NCI-H1092 (cell line): ENCODE measurements at places on chromosomes 2 and 18.

- peak; percentile 18 for DNase-seq
Observed at GRCh38 chr2:225355788-225356187, 43.7 kb upstream of the NYAP2 start.

DNA sequence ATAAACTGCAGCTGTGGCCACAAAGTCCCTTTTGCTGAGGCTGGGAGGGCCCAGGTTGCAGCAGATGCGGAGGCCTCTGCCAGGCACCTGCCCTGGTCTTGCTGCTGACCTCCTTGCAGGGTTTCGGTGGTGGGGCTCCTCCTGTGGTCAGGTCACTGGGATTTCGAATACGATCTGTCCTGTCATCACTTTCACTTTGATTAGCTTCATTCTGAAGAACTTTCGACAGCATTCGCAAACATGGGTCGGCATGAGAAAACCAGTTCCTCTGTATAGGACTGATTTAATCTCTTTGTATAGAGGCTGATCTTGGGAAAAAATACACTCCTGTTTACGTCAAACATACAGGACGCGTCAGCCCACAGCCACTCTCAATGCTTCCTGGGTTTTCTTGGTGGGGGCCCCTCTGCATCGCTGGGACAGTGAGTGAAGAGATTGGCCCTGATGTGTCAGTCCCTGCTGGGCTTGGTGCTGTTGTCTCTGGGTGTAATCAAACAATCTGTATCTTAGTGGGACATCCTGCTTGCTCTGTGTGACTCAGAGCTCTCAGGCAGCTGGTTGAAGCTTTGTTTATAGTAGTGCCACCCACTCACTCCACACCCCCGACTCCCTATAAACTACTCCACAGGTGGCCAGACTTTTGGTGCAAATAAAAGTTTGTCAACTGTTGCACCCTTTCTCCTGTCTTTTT is 209.4 kb upstream of the CXCR4 start:
- no peak for DNase-seq

DNA sequence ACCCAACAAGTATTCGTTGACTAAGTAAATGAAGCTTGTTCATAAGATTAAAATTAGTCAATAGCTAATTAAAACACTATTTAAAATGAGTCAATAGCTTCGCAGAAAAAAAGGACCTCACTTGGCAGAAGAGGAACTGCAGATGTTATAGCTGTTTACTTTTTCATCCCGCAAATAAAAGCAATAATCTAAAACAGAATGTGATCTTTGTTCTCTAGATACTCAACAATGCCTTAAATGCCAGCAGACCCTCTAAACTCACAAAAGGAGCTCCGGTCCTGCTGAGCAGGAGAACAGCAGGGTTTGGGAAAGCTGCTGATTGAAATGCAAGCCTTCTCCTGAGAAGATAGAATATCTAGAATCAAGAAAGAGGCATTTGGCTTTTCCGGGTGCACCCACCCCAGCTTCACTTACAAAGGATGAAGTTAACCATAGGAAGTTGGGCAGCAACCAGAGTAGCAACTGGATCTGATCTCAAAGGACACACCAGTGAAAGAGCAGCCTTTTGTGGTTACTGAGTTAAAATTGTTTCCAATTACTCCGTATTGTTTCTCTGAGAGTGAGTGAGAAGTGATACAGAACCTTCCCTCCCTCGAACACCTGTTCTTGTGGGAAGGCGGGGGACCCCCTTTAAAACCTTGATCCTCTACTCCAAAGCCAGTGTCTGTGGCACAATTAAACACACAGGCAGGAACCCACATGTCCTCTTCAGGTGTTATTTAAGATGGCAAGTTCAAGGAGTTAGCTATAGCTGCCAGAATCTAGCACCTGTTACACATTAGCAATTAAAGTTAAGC is 6.8 kb downstream of the CCBE1 start:
- DNase-seq = no peak

GRCh38 chr2:55415300-55415699 is 4.4 kb downstream of the CCDC88A start:
- no peak for DNase-seq

DNA sequence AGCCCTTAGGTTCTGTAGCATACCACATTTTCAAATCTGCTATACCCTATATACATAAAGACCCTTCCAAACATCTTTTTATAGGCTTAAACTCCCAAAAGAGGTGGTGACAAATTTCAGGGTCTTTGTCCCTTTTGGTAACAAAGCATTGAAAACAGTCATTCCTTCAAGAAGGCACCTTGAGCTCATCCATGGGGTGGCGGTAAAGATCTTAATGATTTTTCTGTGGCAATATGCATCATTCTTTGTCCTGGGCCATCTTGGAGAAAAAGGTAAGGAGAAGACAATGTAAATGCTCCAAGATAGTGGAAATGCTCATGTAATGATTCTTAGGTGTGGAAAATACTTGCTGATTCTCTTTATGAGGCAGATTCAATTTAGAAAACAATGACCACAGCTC is 890.5 kb downstream of the CNTNAP5 start:
- DNase-seq = no peak

GRCh38 chr2:161134547-161135518 is 25.4 kb upstream of the TANK start:
- peak; percentile 21 for DNase-seq

GRCh38 chr2:217851191-217852020 is 151.4 kb downstream of the TNS1 start:
- no peak for DNase-seq

GRCh38 chr18:78890388-78890787 is 89.2 kb upstream of the SALL3 start:
- DNase-seq = no peak

DNA sequence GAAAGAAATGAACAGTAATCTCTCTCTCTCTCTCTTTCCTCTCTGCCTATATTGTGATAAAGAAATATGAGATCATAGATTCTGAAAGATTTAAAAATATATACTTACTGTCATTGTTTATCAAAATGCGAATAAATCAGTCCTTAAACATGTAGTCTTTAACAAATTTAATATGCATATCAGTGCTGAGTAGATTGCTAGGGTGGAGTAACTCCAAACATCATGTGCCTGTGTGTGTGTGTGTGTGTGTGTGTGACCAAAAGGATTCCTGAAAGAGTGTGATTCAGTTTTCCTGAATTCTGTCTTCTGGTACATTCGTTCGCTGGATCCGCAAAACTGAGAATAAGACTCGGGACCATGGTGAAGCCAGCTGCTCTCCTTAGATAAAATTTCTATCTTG is 24.0 kb upstream of the DSEL start:
- DNase-seq = no peak

- DNase-seq = no peak
Observed at GRCh38 chr2:235419996-235420395, 73.8 kb upstream of the AGAP1 start.

GRCh38 chr2:47058003-47058931 is 96.8 kb downstream of the STPG4 start:
- DNase-seq = no peak

DNA sequence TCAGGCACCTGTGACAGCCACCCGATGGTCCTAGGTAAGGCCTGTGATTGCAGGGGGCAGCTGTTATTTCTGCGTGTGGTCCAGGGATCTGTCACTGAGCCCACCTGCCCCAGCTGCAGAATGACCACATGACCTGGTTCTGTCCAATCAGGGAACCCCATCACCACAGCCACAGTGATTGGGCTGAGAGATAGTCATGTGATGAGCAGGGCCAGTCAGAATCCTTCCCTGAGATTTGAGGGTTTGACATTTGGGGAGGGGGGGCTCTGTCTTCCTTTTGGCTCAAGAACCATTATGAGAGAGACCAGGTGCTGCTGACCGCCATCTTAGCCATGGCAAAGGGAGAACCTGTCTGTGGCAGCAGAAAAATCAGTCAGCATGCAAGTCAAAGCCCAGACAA is 147.2 kb downstream of the SMAD7 start:
- no peak for DNase-seq

GRCh38 chr2:239267288-239267951 is 133.4 kb downstream of the HDAC4 start:
- DNase-seq = no peak

- no peak for DNase-seq
Observed at GRCh38 chr2:73870084-73870483, 22.7 kb upstream of the ACTG2 start.

GRCh38 chr2:177799531-177799930 is 273.0 kb downstream of the PDE11A start:
- DNase-seq = peak; percentile 27

DNA sequence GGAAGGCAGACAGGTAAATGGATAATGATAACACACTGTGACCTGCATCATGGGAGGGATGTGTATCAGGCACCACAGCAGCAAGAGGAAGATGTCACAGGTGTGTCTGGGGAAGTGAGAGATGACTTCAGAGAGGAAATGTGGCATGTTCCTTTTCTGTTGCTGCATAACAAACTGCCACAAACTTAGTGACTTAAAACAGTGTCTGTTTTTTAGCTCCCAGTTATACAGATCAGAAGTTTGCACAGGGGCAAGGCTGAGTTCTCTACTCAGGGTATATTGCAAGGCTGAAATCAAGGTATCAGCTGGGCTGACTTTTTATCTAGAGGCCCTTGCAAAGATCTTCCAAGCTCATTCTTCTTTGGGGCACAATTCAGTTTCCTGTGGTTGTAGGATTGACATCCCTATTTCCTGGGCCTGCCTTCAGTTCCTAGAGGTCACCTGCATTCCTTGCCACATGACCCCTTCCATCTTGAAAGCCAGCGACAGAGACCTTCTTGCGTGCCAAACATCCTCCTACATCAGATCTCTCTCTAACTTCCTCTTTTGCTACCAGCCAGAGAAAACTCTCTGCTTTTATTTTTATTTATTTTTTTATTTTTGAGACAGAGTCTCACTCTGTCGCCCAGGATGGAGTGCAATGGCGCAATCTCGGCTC is 2.1 kb upstream of the MAP3K2 start:
- DNase-seq = no peak

DNA sequence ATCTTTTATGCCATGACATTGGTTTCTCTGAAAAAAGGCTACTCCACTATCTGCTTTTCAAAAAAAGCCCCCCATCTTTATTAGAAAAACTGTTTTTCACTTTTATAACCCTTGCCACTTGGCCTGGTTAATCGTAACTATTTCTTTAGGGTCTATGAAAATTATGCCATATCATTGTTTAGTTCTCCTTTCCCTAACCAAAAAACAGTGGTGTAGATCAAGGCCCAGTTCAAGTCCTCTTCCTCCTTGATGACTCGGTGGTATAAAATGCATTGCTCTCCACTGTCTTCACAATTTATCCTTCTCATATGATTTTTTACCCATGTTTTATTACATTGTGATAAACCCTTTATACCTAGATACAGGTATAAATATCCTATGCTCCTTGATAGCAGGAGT is 205.5 kb downstream of the ZNF521 start:
- DNase-seq = no peak

- DNase-seq = no peak
Observed at GRCh38 chr2:107556038-107556627, 270.6 kb upstream of the RGPD4 start.
